NCI-H1436 (cell line): ENCODE measurements at places on chromosomes 3 and 15.

DNA sequence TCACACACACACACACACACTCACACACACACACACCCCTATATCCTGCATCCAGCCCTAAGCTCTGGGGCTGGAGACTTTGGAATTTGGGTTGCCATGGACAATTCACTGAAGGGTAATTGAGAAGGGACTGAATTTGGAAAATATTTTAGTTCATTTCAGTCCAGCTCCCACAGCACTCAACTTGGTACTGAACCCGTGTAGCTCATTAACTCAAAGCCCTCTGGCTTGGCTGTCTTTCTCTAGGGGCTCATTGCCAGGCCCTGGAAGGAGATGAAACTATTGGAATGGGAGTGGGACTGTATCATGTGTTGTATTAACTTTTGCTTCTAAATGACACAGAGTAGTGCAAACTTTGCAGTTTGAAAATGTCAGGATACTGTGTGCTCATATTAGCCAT is 157.3 kb downstream of the EPHB1 start:
- no peak for DNase-seq

GRCh38 chr3:156750191-156750873 is 75.8 kb upstream of the LEKR1 start:
- no peak for DNase-seq

- no peak for DNase-seq
These were observed 2.7 kb upstream of the LSMEM2 start for GRCh38 chr3:50275996-50276761.

- DNase-seq: no peak
These were observed 67.5 kb downstream of the RPL22L1 start for GRCh38 chr3:170802164-170803151.

- no peak for DNase-seq
These were observed 227.5 kb upstream of the COL8A1 start for GRCh38 chr3:99410789-99411311.

- no peak for DNase-seq
These were observed 199.6 kb downstream of the SHOX2 start for GRCh38 chr3:157906627-157907026.

- DNase-seq: no peak
These were observed 188.1 kb downstream of the FOXP1 start for GRCh38 chr3:71395470-71395869.

GRCh38 chr15:60005352-60006202 is 1.5 kb downstream of the FOXB1 start:
- DNase-seq: no peak

DNA sequence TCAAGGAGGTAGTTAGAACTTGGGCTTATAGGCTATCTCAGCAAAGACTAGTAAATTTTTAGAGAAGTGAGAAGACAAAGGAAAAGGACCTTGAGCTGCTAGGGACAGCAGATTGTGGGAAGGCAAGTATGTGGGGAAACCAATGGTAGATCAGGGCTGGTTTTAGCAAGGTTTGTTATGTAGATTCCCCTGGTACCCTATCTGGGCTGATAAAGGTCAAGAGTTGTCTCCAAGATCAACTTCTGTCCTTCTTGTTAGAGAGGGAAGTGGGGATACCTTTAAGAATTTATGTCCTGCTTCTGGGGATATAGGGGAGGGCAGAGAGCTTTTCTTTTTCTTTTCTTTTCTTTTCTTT is 28.9 kb downstream of the KAT2B start:
- no peak for DNase-seq
